Neural progenitor cell (in vitro differentiated cells): ENCODE measurements at places on chromosomes 7 and 10. TPM values are rescaled to one million over a fixed set of nuclear protein-coding genes. Genes with fewer than 3 reads are reported as not detected.

DNA sequence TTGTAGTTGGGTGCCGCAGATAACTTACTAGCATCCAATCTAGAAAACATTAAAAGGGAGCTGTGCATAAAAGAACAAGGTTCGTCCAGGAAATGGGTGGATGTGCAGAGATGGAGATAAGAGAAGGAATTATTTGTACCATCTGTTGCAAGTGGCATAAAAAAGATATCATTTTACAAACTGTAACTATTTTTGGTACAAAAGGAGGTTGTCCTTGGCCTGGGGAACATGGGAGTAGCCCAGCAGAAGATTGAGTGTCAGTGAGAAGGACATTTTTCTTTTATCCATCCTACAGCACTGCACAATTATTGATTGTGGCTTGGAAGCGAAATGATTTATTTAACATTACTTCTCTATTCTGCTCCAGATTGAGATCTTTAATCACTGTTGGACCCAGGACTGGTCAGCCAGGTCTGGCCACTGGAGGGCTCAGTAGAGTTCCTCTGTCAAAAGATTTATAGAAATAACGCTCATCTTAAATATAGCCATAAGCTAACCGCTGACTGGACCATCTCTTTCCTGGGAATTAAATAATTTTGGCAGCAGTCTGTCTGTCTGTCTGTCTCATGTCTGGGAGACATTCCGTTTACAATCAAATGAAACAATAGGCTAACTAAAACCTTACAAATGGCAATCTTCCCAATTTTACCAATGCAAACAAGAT, 254.1 kb downstream of the KIAA1217 start:
- no peak for DNase-seq

Gene AGAP5
- 8.3 and 9.4 TPM in 2 replicates for total RNA-seq

Gene MICALL2
- 6.0 and 22.7 TPM in 2 replicates for total RNA-seq

Gene CADPS2
- 13.2 and 19.1 TPM in 2 replicates for total RNA-seq

- no peak for DNase-seq
Observed at GRCh38 chr7:130995252-130996081, 261.5 kb upstream of the KLF14 start.
